ENCODE measurements at places on chromosomes 7 and 10.

- DNase-seq: no peak
Measured at GRCh38 chr10:101859530-101859929, 15.9 kb upstream of the KCNIP2 start.

DNA sequence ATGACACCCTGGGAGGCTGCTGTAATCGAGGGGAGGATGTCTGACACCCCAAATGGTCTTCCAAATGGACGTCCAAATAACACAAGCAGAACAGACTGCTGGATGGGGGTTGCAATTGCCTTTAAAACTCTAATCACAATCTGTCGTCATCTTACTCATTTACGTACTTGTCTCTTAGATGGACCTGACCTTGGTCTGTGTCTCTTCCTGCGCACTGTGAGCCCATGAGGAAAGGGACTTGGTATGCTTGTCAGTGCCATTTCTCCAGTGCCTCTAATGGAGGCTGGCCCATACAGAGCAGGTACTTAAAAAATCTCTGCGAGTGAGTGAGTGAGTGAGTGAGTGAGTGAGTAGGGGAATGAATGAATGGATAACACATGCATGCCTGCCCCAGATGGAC is 93.3 kb downstream of the DLG5 start:
- no peak for DNase-seq

GRCh38 chr7:70592171-70592570 is 539.8 kb upstream of the GALNT17 start:
- no peak for DNase-seq

DNA sequence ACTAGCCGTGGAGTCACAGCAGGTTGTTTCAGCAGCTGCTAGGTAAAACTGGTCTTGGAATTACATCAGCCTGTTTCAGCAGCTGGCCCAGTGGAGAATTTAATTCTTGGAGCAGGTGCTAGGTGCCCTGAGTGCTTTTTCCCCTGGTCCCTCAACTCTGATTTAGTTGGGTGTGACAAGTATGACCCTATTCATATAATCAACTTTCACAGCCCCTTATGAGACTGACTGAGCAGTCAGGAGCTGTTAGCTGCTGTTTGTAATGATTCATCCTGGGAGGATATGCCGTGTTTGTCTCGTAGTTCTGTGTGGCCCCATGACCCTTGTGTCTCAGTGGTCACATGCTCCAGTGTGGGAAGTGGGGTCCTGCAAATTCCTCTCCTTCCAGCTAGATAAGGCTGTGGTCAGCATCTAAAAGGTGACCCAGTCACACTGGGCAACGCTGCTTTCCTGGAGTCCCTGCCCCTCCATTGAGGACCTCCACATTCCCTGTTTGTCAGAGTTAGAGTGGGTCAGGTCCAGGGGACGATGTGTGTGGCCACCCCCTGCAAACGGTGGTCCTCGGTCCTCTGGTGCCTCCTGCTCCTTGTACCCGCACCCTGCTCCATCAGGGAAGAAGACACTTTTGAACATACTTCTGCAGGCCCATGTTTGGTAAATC is 28.3 kb downstream of the TBATA start:
- no peak for DNase-seq

DNA sequence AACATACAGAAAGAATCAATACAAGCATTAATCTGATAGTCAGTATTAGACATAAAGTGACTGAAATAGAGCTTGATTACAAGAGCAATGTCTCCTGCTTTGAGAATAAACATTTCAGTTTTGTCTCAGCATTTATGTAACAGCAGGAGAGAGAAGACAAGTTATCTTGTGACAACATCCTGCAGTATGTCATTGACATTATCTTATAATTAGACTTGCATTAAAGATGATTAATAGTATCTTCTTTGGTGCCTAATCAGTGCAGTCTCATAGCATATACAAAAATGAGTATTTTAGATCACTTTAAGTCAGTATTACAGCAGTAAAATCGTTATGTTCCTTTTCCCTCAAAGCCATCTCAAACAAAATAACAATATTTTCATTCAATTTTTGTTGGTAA is 436.1 kb upstream of the ETV1 start:
- DNase-seq: no peak

- DNase-seq: no peak
Measured at GRCh38 chr10:34885898-34886297, 70.8 kb upstream of the PARD3 start.

- no peak for DNase-seq
Measured at GRCh38 chr10:119408072-119408471, 134.4 kb downstream of the RGS10 start.

- DNase-seq: no peak
Measured at GRCh38 chr10:99654390-99655175, 4.7 kb upstream of the ENTPD7 start.

GRCh38 chr7:129480674-129481363 is 21.5 kb upstream of the SMKR1 start:
- no peak for DNase-seq

GRCh38 chr10:3116508-3117100 is 49.3 kb downstream of the PFKP start:
- DNase-seq: no peak

DNA sequence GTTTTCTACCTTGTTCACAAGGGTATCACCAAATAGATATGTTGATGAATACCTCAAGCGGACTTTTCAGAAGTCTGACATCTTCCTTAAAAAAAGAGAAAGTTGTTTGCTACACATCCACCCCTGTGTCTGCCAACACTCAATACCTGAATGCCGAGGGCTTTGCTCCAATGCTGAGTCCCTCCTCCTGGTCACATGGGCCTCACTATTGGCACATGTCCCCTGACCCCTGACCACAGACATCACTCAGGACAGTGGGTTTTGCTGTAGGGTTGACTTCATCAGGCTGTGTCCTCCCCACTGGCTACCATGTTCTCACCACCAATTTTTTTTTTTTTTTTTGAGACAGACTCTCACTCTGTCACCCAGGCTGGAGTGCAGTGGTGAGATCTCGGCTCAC is 76.4 kb downstream of the OSBPL3 start:
- no peak for DNase-seq

DNA sequence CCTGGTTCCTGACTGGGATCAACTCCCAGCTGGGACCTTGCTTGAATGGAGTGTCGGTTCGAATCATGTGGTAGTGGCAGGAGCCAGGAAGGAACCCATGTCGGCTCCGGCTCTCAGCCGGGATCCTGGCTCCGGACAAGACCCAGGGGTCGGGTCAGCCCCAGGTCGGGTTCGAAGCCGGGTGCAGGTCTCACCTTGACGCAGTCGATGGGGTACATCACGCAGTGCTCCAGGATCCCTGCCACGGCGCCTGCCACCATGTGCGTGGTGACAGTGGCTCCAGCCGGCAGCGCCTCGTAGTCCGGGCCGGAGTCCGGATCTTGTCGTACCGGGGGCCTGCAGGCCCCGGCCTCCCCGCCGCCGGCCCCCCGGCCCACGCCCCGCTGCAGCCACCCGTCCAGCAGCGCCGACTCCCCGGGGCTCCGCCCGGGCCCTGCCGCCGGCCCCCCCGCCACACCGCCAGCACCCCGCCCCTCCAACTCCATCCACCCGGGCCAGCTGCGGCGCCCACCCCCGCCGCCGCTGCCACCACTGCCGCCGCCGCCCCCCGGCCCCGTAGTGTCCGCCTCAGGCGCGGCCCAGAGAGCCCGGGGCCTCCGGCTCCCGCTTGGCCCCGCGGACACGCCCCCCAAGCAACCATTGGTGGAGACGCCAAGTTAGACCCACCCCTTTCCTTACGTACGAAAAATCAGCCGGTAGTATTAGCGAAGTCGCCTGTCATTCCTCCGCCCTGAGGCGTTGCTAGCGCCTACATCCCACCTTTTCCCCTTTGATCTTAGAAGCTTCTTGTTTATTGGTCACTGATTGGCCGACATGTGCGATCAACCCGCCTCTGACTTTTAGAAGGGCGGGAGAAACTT is at the start of gene SLC25A28:
TSS of gene SLC25A28 (minus strand) at position 589 of the 860 bp plus-strand sequence. CDS start at position 485, 104 bp downstream.
- DNase-seq: peak; percentile 89

GRCh38 chr10:132987671-132988571 is 45.6 kb upstream of the CFAP46 start:
- no peak for DNase-seq

- no peak for DNase-seq
Measured at GRCh38 chr7:74324531-74325209, 35.5 kb downstream of the CLIP2 start.

GRCh38 chr7:106126170-106126938 is 14.2 kb upstream of the SYPL1 start:
- no peak for DNase-seq

DNA sequence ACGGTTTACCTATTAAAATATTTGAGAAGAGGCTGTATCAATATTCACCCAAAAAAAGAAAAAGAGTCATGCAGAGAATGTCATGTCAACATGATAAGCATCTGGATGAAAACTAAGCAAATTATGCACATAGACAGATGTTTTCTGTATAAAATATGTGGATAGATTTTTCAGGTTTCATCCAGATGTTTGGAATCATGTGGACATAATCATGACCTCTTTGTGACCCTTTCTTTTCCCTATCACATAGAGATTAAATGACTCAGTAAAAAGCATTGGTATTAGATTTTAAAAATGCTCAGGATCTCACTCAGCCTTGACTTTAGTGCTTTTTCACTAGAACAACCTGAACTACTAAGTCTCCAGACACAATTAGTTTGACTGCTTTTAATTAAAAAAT is 90.0 kb downstream of the FOXP2 start:
- DNase-seq: no peak

GRCh38 chr10:91879515-91880170 is 29.6 kb downstream of the FGFBP3 start:
- no peak for DNase-seq

GRCh38 chr7:19362099-19362498 is 216.9 kb upstream of the FERD3L start:
- DNase-seq: no peak

DNA sequence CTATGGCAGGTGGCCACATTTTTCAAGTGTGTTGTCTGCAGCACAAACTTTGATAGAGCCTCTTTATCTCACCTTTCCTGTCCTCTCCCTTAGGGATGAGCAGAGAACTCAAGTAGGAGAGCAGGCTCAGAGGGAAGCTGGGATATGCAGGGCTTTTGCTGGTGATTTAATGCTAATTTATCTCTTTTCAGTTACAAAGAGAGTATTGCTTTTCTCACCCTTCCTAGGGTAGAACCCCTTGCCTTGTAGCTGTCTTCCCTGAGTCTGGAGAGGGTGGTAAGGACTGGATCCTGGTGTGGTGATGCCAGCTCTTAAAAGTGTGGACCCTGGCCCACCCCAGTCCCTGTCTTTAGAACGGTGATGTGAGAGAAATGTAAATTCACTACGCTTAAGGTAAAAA is 1061.4 kb downstream of the TYW1 start:
- no peak for DNase-seq

DNA sequence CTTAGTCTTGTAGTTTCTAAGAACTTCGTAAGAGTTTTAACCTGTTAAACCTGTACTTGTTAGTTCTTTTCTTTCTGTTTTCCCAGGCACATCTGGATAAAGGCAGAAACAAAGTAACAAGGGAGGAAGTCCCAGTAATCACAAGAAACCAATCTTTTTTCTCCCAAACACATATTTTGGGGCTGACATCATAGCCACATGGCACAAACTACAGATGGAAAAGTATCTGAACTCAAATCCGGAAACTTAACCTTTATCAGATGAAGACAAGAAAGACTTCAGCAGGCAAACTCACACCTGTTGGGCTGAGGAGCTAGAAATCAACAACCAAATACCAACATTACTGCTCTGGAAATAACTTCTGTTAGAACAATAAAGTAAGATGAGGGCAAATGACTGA is 67.1 kb downstream of the CUBN start:
- no peak for DNase-seq

DNA sequence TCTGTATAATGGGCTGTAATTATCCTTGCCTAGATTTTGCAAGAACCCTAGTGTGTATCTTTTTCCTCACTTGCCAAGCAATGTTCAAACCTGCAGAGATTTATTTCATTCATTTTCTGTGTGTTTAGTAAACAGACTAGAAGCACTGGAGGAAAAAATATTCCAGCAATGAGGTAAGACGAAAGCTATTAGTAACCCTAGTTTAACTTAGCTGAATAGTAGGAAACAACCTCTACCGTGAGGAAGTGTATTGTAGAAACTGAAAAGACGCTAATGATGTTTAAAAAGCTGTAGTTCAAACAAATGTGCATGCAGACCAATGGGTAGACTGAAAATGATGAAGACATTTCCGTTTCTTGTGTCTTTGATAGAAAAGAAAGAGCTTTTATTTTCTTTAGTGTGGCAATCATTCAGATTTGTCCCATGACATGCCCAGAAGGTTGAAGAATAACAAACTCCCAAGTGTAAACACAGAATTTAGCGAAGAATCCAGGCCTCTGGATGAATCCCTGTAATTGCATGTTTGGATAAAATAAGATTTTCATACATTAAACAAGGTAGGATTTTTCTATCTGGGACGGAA is 20.7 kb downstream of the CAV1 start:
- DNase-seq: no peak

GRCh38 chr10:122504610-122504950 is 43.2 kb downstream of the HTRA1 start:
- no peak for DNase-seq

- DNase-seq: no peak
Measured at GRCh38 chr7:157875230-157876179, 538.7 kb downstream of the DNAJB6 start.

- no peak for DNase-seq
Measured at GRCh38 chr10:69043931-69044531, 43.9 kb upstream of the SRGN start.

- no peak for DNase-seq
Measured at GRCh38 chr7:139541600-139542307, 18.3 kb downstream of the CLEC2L start.

DNA sequence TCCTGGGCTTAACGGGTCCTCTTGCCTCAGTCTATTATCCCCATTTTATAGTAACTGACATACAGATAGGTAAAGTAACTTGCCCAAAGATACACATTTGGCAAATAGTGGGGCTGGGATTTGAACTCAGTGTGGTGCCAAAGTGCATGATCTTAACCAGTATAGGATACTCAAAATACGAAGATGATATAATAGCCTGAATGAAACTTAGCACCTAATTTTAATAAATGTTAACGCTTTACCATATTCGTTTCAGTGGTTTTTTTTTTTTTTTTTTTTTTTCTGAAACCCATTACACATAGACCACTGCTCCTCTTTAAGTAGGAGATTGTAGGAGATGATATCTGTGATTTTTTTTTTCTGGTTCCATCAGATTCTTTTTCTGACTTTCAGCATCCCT is 21.4 kb downstream of the ACTR3B start:
- no peak for DNase-seq

DNA sequence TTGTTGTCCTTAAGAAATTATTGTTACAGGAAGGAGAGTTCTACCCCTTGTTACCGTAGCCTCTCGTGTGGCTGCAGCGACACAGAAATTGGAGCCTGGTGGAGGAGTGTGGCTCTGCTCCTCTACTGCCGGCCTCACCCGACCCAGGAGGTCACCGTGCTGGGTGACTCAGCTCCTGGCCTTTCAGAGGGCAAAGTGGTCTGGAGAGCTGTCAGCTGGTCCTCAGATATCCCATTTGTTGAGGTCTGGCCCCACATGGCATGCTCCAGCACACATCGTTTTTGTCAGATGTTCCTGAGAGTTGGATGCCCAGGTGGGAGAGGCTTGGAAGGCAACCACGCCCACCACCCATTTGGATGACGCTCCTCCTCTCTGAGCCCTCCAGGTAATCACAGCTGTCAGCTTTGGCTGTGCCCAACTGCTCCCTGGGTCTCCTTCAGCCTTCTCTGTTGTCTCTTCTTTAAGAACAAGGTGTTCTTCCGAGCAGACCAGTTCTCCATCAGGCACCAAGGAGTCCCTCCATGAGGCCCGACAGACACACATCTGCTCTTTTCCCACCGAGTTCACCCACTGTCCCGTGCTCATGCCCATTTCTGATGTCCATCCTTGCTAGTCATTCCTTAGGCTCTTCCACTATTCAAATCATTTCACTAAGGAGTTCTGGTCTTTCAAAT is 80.3 kb downstream of the RAMP3 start:
- DNase-seq: no peak
